Cerebellum (tissue), 4 donors: ENCODE measurements at places on chromosomes 12 and 14.

DNA sequence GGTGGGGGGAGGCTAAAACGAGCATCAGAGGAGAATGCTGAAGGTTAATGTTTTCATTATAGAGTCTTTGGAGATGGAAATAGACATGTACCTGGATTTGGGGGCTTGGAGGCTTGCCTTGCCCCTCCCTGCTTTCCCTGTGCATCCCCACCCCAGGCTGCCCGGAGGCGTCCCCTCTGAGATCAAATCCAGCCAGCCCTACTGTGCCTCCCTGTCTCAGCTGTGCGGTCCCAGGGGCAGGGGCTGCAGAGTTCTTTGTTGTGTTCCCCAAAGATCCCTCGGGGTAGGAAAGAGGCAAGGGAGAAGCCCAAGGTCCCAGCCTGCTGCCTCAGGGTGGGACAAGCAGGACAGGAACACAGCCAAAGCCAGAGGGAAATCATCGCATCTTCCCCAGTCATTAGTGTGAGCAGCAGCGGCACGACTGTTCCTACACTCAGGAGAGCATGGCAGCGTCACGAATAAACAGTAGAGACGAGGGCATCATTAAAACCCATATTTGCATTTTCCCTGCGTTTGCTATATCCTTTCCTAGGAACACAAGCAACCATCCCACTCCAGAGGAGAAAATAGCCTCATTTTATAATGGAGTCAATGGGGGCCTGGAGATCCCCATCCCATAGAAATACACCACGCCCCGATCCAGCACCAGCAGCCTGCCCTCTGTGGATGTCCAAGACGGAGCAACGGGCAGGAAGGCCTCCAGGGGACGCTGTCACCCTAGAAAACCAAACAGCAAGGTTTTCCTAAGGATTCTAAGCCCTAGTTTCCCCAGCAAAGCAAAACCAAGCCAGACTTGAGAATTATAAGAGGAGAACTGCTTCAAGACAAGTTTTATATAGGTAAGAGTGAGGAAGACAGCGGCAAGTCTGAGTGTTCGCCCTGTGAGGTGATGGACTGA lies 32.4 kb downstream of the ANO2 start:
- no peak for DNase-seq

DNA sequence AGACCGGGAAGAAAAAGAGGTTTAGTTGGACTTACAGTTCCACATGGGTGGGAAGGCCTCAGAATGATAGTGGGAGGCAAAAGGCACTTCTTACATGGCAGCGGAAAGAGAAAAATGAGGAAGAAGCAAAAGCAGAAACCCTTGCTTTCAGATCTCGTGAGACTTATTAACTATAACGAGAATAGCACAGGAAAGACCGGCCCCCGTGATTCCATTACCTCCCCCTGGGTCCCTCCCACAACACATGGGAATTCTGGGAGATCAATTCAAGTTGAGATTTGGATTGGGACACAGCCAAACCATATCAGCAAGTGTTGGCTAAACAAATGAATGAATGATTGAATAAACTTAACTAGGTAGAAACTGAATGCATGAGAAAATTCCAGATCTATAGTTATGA lies 85.3 kb upstream of the PARP11 start:
- no peak for DNase-seq

GRCh38 chr12:26823390-26823789 lies 9.6 kb downstream of the ITPR2 start:
- DNase-seq, result no peak

GRCh38 chr12:113440336-113440735 lies 18.2 kb downstream of the SDSL start:
- no peak for DNase-seq

DNA sequence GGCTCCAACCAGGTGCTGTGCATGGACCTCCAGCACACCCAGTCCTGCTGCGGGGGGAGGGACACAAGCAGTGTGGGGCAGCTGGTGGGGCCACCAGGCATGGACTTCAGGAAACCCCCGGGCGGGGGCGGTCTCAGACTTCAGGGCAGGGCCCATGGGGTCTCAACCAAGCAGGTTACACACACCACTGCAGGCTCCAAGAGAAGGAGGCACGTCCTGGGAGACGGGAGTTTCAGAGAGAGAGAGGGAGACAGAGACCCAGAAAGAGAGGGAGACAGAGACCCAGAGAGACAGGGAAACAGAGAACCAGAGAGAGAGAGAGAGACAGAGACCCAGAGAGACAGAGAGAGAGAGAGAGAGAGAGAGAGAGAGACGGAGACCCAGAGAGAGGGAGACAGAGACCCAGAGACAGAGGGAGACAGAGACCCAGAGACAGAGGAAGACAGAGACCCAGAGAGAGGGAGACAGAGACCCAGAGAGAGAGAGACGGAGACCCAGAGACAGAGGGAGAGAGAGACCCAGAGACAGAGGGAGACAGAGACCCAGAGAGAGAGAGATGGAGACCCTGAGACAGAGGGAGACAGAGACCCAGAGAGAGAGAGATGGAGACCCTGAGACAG lies 128.9 kb downstream of the NCOR2 start:
- DNase-seq, result no peak

GRCh38 chr14:36520601-36521525 lies 831 bp upstream of the NKX2-1 start:
- no peak for DNase-seq

DNA sequence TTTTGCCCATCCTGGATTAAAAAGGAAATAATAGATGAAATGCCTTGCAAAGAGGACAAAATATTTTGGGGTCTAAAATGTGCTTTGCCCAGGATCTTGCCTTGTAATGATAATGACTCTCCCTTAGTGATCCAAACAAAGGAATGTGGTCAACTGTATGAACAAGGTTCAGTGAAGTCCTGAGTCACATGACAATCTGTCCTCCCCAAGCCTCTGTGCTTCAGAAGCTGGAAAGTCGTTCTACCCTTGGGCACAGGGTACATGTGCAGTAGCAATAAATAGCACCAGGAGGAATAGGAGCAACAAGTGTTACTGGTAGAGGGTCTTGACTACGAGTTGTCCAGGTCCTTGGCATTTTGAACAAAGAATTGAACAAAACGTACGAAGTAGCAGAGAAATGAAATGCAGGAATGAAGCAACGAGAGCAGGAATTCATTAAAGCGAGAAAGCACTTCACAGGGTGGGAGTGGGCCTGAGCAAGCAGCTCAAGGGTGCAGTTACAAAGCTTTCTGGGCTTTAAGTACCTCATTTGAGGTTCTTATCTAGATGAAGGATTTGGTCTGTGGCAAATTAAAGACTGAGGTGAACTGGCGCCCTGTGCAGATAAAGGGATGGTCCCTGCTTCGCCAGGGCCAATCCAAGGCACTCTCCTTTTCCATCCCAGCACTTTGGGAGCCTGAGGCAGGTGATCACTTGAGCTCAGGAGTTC lies 65.8 kb downstream of the RESF1 start:
- no peak for DNase-seq

DNA sequence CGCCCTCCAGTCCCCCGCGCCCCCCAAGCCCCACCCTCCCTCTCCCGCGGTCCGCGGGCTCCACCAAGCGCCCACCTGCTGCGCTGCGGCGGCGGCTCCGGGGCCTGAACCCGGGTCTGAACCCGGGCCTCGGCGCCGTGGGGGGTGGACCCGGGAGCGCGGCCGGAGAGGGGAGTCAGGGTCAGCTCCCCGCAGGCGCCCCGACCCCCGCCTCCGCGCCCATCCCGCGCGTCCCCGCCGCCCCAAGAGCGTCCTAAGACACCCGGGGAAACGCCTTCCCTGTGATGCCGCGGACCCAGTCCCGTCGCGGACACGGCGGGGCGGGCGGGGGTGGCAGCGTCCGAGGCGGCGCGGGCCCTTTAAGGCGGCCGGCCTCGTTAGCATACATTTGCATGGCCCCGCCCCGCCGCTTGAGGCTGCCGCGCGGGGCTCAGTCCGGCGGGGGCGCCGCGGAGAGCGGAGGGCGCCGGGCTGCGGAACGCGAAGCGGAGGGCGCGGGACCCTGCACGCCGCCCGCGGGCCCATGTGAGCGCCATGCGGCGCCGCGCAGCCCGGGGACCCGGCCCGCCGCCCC lies at the start of gene MMP17:
TSS of gene MMP17 (plus strand) at position 433 of the 574 bp plus-strand sequence. CDS start at position 535, 102 bp downstream.
- DNase-seq, result peak; percentile 47

- no peak for DNase-seq
These were observed 44.4 kb upstream of the PPP2R5C start for GRCh38 chr14:101716956-101717662.
